ENCODE measurements at places on chromosomes 2 and 18. TPM values are rescaled to one million over a fixed set of nuclear protein-coding genes. Genes with fewer than 3 reads are reported as not detected.

GRCh38 chr2:113328043-113328442 is 49.3 kb upstream of the PAX8 start:
- DNase-seq, result no peak

DNA sequence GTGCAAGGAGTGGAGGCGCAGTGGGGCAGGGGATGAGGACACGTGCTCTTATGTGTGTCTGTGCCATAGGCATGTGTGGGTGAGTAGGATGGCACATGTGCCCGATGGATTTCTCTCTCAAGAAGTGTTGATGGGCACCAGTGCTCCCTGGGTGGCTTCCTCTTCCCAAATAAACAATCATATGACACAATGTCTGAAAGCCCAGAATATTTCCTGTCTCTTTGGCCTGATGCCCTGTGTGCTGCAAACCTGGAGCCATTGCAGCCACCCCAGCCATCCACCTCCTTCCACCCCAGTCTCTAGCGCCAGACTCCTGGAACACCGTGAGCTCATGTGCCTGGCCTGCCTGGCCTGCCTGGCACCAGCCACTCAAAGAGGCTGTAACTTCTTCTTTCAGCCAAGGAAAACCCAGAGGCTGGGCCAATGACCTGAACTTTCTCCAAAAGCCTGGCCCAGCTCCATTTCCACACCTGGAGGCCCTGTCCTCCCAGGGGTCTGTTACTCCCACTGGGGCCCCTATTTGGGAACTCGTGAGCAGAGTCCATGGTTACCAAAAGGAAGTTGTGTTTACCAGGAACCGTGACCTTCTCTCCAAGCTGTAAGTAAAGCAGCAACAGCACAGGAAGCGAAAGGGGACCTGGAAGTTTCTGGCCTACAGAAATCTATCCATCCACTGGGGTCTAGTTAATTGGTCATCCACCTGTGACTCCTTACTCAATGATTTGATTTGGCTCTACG is 9.5 kb upstream of the ZBTB7C start:
- no peak for DNase-seq

DNA sequence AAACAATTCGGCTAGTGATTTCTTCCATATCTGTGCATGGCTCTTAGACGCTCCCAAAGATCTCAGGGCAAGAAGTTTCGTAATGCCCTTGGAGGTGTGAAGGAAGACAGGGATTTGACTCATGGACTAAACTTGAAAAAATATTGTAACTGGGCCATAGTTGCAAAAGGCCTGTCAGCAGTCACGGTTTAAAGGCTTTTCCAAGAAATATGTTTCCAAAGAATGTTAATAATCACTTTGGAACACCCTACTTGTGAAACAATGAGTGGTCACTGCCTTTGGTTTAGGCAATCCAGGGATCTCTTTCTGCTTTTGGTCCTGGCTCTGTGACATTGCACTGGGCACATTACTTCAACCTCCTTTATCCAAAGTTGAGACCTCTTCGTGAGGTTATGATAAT is 102.5 kb upstream of the RASGRP3 start:
- DNase-seq, result no peak

- no peak for DNase-seq
Measured at GRCh38 chr2:169190197-169190775, 120.9 kb downstream of the DHRS9 start.

DNA sequence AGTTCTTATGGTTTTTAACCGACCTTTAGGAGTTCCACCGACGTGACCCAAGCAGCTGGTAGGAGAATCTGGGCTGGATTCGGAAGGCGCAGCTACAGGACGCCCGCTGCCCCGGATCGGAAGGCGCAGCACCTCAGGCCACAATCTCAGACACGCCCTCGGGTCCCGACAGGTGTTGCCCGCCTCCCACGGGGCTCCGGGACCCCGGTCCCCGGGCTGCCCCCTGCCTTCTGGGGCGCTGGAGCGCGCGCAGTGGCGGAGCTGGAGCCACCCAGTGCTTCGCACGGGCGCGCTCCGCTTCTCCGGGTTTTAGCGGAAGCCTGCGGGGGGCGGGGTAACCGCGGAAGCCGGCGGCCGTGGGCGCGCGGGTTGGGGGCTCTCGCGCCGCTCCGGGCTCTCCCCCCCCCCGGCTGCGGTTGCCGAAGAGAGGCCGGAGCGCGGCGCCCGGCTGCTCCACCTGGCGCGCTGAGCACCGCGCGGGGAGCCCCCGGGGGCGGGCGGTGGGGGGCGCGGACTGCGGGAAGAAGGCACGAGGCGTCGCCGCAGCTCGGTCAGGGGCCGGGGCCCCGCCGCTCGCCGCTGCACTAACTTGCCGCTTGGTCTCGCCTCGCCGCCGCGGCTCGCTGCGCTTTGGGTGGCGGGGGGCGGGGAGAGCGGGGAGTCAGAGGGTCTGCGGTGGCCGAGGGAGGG is 718.8 kb downstream of the DPP10 start:
- peak; percentile 70 for DNase-seq

The SERPINB13 gene
- not detected for total RNA-seq

GRCh38 chr18:47978603-47979002 is 48.1 kb upstream of the SMAD2 start:
- DNase-seq, result no peak

The POTEC gene
- total RNA-seq, result not detected

The HDLBP gene
- 651 TPM for total RNA-seq

DNA sequence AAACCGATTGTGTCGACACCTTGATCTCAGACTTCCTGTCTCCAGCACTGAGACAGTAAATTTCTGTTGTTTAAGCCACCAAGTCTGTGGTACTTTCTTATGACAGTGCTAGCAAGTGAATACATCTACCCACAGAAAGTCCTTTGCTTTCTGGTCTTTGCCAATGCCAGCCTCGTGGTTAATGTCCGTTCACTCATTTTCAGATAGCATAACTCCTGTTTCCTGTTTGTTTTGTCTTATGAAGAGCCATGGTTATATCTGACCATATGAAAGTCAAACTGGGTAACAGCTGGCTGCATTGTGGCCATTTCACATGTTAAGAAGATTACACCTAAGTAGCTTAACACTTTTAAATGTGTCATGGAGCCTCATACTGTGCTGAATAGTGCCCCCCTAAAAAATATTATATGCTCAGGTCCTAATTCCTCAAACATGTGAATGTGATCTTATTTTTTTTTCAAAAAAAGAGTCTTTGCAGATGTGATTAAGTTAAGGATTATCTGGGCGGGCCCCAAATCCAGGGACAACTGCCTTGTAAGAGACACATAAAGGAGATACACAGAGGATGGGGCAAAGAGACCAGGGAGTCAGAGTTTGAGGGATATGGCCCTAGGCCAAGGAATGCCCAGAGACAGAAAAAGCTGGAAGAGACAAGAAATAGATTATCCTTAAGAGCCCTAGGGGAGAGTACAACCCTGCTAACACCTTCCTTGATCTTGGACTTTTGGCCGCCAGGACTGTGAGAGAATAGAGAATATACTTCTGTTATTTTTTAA is 118.0 kb downstream of the KCNE4 start:
- no peak for DNase-seq

DNA sequence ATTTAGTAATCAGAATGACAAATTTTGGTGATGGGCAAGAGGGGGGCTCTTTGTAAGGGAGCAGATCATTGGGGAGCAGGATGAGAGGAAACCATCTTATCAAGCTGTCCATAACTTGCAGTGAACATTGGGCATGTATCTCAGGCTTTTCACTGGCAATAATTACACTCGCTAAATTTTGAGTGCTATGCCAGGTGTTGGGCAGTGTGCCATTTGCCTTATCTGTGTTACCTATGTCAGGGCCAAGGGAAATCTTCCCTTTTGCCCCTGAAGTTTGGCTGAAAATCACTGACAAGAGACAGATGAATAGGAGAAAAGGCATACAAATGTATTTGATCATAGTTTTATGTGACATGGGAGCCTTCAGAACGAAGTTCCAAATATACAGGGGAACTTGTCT is 39.0 kb downstream of the NOSTRIN start:
- DNase-seq, result no peak

DNA sequence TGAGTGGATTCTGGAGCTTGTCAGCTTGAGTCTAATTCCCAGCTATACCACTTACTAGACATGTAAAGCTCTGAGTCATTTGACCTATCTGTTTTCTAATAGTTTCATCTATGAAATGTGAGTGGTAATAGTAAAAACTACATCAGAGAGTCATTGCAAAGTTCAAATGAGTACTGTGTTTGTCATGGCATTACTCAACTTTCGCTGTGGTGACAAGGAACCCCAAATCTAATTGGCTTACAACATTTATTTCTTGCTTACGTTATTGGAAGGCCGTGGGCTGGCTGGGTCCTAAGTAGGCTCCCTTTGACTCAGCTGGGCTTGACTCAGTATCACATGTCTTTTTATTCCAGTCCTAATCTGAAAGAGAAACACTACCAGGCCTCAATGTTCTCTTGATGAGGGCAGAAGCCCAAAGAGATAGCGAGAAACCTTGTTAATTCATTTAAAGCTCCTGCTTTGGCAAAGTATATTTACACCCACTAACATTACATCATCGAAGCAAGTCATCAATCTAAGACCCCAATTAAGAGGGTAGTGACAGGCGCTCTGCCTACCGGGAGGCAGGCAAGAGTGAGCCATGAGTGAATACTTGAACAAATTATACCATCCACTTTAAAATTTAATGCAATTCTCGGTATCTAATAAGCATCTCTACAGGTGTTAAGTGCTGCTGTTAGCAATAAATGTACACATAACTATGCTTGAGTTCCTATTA is 431.8 kb upstream of the SPHKAP start:
- DNase-seq, result no peak

GRCh38 chr2:225536036-225536435 is 136.5 kb downstream of the NYAP2 start:
- no peak for DNase-seq

DNA sequence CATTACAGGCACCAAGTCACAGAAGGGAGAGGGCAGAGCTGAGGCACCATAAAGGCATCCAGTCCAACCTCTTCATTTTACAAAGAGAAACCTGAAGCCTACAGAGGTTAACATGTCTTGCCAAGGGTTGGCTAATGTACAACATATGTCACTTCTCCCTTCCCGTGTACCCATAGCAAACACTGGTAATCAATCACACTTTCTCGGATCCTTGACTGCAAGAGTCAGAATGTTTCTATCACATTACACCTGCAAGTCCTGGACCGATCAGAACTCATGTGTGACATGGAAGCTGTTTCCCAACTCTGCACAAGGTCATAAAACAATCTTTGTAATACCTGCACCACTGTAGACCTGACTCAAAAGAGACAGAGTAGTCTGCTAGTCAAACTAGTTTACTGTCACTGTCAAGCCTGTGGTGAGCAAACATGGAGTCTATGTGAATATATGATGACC is 6.0 kb downstream of the ANKRD44 start:
- DNase-seq, result no peak

- peak; percentile 56 for DNase-seq
Measured at GRCh38 chr18:79402977-79403722, 7.4 kb downstream of the NFATC1 start.

- DNase-seq, result no peak
Measured at GRCh38 chr2:237743561-237744269, 54.9 kb upstream of the RBM44 start.

GRCh38 chr2:234001380-234002160 is 48.9 kb upstream of the SPP2 start:
- peak; percentile 58 for DNase-seq

DNA sequence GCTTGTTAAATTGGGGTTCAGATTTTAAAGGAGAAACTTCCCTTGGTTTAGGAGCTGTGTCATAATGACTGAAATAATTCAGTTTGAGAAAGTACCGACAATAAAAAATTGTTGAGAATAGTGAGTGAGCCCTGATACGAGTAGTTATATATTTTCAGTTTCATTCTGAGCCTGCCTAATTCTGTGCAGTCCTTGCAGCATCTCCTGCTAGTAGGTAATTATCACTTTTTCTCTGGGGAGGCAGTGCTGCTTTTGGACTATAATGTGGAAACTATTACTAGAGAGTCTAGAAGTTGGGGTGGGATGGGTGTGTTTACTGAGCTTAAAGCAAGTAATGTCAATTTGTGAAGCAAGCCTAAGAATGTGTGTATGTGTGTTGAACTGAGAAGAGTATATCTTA is 21.7 kb downstream of the ZNF638 start:
- DNase-seq, result no peak

The TMEM37 gene
- 242 TPM for total RNA-seq

GRCh38 chr18:79525556-79526467 is 130.1 kb downstream of the NFATC1 start:
- DNase-seq, result no peak

DNA sequence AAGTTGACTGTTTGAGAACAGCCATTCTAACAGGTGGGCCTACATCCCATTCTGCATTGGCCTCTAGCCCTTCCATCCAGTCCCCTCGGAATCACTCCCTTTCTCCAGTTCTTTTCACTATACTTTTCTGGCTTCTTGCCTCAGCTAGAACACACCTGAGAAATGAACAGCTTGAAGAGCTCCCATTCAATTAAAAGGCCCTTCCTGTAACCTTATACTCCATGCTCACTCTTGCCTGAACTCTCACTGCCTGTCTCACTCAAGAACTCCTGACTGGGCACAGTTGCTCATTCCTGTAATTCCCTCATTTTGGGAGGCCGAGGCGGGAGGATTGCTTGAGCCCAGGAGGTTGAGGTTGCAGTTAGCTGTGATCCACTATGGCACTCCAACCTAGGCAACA is 23.6 kb downstream of the CHRNA1 start:
- no peak for DNase-seq

The SERPINB7 gene
- not detected for total RNA-seq

GRCh38 chr2:176751314-176752227 is 461.0 kb upstream of the HNRNPA3 start:
- DNase-seq, result no peak

The CHPF gene
- 90.4 TPM for total RNA-seq

- no peak for DNase-seq
Measured at GRCh38 chr2:3442185-3442584, 62.7 kb downstream of the TRAPPC12 start.

GRCh38 chr2:165833156-165833555 is 39.1 kb upstream of the GALNT3 start:
- no peak for DNase-seq

The SETBP1 gene
- total RNA-seq, result 3.3 TPM

GRCh38 chr18:37582261-37582660 is 16.7 kb upstream of the CELF4 start:
- no peak for DNase-seq

GRCh38 chr18:54396760-54397159 is 39.1 kb downstream of the C18orf54 start:
- no peak for DNase-seq

- no peak for DNase-seq
Measured at GRCh38 chr2:187991389-187991788, 300.3 kb upstream of the GULP1 start.
